Amniotic stem cell (primary cell): ENCODE measurements at places on chromosomes 16 and 17.

- peak; percentile 41 for DNase-seq
Measured at GRCh38 chr16:53892155-53892554, 188.2 kb downstream of the FTO start.

DNA sequence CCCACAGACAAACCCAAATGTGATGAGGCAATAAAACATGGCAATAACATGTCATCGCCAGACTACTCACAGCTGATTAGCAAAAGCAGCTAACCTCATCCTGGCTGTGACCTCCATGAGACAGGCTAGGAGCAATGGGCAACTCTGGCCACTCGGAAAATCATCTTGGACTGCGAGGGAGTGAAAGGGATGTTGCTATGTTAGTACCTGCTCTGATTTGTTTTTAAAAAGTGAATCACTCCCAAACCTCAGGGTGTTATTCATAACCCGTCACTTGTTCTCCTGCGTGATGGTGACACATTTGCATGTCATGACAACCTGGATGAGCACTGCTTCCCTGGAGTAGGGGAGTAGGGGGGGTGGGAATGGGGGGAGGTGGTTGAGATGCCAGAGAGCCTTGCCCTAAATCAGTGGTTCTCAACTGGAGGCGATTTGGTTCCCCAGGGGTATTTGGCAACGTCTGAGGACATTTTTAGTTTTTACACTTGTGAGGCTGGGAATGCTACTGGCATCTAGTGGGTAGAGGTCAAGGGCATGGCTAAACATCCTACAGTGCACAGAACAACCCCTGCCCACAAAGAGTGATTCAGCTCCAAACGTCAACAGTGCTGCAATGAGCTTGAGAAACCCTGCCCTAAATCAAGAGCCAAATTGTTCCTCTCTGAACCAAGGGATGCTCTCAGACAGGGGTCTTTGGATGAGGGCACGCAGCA lies 241.7 kb downstream of the SOX9 start:
- no peak for DNase-seq

DNA sequence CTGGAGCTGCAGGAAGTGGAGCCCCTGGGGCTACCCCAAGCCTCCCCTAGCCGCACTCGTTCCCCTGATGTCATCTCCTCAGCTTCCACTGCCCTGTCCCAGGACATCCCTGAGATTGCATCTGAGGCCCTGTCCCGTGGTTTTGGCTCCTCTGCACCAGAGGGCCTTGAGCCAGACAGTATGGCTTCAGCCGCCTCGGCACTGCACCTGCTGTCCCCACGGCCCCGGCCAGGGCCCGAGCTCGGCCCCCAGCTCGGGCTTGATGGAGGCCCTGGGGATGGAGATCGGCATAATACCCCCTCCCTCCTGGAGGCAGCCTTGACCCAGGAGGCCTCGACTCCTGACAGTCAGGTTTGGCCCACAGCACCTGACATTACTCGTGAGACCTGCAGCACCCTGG lies 4.1 kb upstream of the NRN1L start:
- no peak for DNase-seq

- no peak for DNase-seq
Measured at GRCh38 chr16:69880640-69881133, 70.4 kb upstream of the CLEC18A start.
